ENCODE measurements at places on chromosomes 6 and 20.

DNA sequence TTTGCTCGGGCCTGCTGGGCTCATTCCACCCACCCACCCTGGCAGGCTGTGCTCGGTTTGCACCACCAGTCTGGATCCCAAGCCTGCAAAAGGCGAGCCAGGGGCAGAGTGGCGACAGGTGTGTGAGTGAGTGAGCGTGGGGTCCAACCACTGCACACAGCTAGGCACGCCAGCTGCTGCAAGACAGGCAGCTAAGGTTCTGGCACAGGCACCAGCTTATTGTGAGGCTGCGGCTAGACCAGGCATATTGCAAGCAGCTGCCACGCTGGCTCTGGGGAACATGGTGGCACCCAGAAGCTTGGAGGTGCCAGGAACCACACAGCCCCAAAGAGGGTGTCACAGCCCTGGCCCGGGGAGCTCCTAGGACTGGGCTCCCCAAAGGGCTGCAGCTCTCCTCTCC is 205.1 kb downstream of the ANKRD60 start:
- peak; percentile 54 for DNase-seq

DNA sequence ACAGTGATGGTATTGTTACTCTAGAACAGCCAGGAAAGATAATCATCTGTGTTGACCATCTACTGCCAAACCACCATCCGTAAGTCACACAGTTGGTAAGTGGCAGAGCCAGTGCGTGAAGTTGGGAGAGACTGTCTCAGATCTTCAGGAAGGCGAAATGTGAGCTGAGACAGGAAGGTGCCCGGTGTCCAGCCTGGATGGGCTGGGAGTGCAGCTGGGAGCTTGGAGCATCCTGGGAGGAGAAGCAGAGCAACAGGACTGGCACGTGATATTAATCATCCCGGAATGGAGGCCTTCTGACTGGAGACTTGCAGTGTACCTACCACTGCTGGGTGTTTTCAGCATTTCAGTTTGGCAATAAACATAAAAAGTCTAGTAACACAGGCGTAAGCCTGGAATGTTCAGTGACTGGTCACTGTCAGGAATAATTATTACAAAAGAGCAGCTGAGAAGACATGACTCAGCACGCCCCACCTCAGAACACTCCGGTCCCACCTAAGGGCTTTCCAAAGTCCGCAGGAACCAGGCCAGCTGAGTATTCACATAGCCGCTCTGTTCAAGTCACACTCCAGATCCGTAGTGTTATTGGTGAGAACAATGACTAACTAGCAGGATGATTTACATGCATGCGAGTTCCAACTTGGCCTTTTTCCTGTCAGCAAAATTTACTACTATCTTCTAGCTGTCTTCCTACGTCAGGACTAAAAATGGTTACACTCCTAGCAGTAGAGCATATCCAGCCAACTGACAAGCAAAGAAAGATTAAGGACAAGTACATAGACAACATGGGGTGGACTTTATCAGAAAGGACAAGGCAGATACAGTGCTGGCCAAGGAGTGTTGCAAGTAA is 45.1 kb upstream of the PNRC1 start:
- peak; percentile 93 for DNase-seq

DNA sequence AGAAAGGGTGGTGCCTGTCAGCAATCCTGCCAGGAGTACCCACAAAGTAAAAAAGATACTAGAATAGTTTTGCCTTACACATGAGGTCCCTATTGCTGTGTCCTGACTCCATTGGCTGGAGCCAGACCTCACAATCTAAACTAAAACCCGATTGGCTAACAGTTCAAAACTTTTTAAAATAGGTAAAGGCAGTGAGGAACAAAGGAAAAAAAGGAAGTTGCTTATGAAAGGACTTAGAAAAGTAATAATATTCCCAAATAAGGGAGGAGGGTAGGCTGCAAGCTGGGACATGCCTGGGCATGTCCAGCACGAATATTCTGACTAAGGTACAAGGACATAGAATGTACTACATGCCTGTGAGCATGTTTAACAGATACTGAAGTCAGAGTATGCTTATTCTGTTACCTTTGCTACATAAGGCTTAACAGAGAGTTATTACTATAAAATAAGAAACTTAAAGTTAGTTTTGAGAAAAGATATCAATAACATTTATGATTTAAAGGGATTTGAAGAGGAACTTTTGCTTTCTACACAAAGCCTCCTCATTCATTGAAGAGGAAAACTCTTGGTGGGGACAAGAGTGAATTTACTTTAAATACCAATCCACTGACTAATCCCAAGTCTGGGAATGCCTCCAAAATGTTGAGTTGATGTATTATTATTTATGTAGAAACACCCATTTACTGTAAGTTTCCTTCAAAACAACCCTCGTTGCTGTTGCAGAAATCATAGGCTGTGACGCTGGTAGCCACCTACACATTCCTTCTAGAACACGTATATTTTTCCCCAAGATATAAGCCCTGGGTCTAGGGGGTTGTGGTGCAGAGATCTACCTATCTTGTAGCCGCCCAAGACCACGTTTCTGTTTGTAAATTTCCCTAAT is 8.2 kb upstream of the MTHFD1L start:
- no peak for DNase-seq

- no peak for DNase-seq
These were observed 13.7 kb downstream of the BTN3A1 start for GRCh38 chr6:26415791-26416190.

DNA sequence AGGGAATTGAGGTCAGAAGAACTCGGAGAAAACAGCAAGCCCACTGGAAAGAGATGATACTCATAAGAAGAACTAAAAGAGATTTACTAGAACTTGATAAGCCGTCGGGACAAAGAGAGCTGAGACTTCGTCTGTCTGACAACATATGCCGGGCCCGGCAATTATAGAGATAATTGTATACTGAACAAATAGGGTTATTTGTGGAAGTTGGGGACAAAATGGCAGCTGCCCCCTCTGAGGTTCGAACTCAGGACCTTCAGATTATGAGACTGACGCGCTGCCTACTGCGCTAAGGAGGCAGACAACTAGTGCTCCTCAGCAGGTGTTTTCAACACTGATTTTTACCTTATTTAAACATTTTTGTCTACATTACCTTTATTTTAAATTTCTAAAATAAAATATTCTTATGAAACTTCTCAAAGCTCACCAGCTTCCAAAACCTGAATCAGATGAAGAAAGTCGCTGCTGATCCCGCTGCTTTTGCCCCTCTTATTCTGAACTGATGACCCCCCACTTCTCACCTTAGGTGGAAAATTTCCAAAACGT is 29.3 kb upstream of the TRIM27 start:
- DNase-seq = no peak

DNA sequence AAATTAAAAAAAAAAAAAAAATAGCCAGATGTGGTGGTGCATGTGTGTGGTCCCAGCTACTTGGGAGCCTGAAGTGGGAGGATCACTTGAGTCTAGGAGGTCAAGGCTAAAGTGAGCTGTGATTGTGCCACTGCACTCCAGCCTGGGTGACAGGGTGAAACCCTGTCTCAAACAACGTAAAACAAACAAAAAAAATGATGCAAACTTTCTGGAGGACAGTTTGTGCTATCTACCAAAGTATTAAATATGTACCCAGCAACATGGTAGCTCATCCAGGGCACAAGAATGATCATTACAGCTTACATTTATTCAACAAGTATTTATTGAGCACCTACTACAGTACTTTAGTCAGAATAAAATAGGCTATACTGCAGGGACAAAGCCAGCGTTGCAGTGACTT is 40.4 kb upstream of the PTPN1 start:
- DNase-seq = no peak

DNA sequence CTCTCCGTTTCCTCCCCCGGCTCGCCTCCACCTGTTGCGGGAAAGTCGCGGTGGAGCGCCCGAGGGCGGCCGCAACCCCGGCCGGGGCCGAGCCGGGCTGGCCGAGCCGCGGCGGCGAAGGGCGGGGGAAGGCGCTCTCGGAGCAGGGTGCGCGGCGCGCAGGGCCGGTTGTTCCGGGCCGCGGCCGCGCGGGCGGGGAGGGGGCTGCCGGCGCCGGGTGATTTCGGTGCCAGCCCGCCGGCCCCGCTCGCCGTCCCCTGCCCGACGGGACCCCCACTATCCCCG is 235 bp downstream of the MAP7 start:
- DNase-seq = no peak

DNA sequence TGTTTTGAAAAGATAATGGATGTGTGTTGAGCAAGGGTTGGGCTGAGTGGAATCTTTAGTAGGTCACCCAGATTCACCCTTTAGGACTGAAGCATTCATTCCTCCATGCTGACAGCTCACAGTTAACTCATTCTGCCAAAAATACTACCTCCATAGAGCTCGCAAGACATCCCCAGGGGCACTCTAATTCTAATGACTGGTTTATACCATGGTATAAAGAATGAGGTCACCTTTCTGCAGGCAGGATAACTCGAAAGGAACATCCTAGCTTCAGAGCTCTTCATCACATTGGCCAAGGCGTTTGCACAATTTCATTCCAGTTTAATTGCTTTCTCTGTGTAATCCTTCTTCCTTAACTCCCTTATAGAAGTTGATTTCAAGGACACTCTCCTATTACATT is 1257.2 kb upstream of the EYS start:
- DNase-seq = no peak

Data from coronary artery (tissue), 2 donors.